NCI-H1105 (cell line): ENCODE measurements at places on chromosomes 2 and 18.

DNA sequence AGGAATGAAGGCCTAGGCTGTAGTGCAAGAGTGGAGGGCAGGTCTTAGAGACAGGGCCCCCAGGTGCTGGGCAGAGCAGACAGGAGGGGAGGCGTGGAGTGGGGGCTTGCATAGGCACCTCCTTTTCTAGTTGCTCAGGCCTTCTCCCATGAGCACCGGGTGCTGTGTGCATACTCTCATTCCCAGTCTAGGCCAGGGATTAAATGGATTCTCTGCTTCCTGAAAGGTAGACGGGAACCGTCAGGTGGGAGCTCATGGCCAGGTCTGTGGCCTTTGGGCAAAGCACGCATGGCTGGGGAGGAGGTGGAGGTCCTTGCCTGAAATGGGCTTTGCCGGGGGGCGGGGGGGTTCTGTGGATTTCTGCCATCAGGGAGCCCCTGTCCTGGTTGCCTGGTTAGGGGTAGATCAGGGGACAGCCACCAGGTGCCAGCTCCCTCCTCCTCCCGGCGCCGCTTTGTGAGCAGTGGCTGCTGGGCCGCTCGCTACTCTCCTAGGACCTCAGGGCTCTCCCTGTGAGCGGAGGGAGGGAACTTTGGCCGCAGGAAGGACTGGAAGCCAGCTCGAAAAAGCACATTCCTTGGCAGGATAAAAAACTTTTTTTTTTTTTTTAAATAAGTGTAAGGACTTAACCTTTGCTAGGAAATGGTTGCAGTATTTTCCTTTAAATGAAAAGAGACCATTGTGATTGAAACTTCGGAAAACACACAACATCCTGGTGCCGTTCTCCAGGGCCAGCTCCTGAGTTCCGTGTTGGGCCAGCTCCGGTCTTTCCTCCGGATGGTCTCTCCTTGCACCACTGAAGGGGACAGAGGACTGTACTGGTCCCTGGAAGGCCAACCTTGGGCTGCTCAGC is 82.8 kb upstream of the HAAO start:
- no peak for DNase-seq

GRCh38 chr2:136093583-136093982 is 24.4 kb downstream of the CXCR4 start:
- DNase-seq: no peak

DNA sequence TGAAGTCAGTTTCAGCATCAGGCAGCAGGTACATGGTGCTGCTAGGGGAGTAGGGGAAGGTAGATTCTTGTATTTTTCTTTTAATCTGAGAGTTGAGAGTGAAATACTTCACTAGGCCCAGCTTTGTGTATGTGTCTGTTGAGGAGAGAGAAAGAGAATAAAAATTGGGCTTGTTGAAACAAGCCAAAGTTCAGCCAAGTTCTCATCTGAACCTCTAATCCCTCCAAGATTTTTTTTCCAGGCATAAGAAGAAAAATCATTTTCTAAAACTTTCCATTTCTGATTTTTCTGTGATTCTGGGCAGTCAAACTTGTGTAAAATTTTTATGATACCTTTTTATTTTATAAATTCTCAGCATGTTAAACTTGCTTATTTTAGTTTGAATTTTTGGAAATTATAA is 55.6 kb downstream of the PTPRM start:
- DNase-seq: no peak

- no peak for DNase-seq
Measured at GRCh38 chr2:237572742-237573101, 6.3 kb downstream of the PRLH start.

DNA sequence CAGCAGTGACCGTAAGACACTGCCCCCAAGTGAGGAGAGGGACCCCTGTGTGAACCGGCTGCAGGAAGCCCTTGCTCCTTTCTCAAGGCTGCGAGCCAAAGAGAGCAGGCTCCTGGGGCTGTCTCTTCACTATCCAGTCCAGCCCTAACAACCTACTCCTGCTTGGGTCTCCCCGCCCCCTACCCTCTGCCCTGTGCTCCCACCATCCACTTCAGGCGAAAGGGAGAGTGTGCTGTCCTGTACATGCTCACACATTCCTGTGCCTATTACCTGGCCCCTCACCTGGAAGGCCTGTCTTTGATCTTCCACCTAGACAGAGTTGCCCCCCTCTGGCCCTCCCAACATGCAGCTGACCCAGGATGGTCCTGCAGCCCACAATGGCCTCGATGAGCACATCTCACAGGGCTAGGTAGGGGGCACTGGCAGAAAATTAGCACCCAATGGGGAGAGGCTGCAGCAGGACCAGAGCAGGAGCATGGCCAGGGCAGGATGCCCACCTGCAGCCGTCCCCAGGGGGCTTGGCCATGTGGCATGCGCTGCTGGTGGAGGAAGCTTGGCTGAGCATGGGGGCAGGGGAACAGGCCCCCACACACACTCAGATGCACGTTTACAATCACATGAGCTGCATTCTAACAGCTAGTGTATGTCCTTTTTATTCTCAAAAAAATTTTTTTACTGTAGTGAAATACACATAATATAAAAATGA is 93.5 kb downstream of the POLR1A start:
- no peak for DNase-seq

GRCh38 chr18:44079606-44080005 is 601.1 kb upstream of the SETBP1 start:
- DNase-seq: no peak

GRCh38 chr2:135909976-135910375 is 33.7 kb upstream of the MCM6 start:
- DNase-seq: no peak
